T47D (cell line): ENCODE measurements at places on chromosomes 2 and 18.

DNA sequence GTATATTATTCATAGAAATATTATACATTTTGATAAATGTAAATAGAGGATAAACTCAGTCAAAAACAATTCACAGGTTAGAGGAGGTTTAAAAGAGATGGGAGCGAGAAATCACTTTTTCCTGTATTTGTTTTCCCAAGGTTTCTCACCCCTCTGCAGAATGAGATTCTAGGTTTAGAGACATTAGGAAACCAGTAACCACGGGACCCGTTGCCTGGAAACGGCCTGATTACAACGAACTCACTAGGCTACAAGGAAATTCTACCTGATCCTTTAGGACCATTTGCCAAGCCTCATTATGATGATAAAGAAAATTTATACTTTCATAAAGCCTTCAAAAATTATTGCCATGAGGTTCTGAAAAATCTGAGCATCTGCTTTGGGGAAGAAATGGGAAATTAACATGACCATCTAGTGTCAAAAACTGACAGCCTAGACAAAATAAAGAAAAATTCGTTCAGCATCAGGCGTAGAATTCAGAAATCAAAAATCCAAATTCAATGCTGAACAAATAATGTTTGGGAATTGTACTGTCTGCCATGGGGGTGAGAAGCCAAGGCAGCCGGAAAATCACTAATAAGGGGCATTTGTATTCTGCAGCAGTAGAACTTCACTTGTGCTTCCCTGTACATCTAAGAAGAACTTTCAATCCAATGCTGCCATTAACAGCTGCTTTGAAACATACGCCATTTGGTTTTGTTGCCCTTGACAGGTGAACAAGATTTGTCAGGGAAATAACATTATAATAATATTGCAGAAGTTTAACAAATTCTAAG, 262.3 kb downstream of the NRXN1 start:
- no peak for DNase-seq

DNA sequence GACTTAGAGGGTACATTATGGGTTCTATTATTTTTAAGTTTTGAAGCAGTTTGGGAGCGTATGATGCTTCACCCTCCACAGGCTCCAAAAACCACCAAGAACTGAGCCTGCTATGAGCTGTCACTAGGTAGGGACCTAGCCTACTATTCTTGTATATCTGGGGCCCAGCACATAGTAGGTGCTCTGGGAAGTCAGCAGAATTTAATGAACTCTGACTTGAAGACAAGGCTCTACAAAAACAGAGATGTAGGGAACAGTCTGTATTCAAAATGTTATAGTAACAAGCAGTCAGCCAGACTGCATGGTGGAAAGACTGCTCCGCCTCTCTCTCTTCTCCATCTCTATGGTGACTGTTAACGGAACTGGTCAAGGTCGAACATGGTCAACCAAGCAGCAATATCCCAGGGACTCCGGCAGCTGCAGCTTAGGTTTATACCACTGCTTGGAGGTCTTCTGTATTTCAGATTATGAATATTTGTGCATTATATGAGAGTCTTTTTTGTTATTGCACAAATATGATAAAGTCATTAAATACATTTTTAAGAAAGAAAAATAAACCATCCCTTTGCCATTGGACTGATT, 22.2 kb upstream of the YWHAQ start:
- DNase-seq, result no peak

DNA sequence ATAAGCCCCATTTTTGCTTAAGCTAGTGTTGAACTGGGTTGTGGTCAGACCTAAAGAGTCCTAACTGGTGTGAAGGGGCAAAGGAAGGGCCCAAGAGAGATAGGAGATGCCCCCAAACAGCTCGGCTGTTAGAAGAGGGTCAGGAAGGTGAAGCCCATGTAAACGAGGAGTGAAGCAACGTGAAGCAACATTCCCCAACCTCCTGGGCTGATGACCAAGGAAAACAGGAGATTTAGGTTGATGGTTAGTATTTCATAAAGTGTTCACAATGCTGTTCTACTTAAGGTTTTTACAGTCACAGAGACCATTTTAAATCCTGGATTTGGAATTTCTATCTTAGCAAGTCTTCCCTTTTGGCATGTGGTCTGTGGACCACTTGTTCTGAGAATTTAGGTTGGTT, 144.0 kb upstream of the SERPINE2 start:
- DNase-seq, result no peak

GRCh38 chr2:118151831-118152230, 63.6 kb downstream of the INSIG2 start:
- DNase-seq, result no peak

DNA sequence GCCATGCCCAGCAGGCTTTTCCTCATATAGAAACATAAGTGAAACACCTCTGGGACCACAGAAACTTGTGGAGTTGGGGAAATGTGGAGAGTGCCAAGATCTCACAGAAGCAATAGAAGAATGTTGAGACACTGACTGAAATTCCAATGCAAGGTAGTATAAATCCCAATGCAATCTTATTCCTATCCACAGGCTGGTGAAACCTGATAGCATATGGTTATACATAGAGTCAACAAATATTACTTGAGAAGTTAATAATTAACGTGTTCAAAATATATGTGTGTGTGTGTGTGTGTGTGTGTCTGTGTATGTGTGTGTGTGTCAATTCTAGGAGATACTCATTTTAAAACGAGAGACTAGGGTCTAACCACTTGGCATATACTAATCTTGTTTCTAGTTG, 776.8 kb upstream of the ACVR2A start:
- DNase-seq, result no peak

- DNase-seq, result no peak
Observed at GRCh38 chr2:207810200-207810788, 40.6 kb upstream of the FZD5 start.

DNA sequence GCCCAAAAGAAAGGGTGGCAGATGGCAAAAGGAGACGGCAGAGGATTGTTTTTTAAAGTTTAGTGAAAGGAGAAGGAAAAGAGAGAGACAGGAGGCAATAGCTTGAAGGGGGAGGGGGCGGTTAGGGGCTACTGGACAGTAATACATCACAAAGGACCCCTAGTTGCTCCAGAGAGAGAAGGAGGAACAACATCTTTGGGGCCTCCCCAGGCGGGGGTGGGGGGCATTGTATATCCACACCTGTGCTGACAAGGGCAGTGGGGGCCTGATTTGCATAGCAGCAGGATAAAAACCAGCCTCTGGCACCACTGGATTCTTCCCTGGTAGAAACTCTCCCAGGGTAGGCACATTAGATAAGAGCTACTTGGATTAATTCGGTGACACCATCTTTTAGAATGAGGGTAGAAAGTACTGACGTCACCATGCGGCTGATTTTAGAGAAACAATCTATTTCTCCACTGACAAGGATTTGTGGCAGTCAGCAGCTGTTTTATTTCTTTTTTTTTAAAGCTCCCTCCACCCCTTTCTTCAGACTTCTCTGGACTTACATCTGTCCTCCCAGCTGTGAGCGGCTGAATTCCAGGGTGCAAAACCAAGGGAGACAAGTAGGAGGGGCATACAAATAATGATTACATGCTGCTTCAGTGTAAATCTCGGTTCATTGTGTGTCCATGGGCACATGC, 199.8 kb upstream of the NRP2 start:
- DNase-seq, result no peak

GRCh38 chr2:223800908-223801307, 36.5 kb downstream of the AP1S3 start:
- no peak for DNase-seq
